ENCODE measurements at places on chromosomes 1 and 21.
A peak's percentile ranks its signal among the peaks of the same experiment; 100 is the strongest.

- no peak for DNase-seq
Measured at GRCh38 chr1:205076245-205076761, 8.0 kb downstream of the TMEM81 start.

DNA sequence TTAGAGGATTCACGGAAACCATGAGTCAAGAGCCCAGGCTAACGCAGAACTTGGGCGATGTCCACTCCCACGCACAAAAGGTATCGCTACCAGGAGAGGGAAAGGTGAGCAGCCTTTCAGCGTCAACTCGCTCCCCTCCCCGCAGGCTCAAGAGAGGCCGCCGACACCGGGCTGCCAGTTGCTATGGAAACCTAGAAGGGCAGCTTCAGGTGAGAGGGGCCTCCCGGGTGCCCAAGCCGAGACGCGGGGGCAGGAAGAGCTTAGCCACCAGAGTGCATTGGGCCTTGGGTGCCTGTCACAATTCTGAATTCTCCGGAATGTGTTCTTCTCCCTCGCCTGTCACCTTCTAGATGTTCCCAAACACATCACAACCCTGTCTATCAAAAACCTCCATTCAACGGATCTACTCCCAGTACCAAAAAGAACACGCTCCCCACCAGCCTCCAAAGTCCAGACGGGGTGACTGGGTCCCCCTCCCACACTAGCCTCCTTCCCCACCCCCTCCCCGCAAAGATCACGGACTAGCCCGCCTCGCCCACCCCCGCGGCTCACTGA lies 694 bp downstream of the MEAF6 start:
- DNase-seq = no peak

DNA sequence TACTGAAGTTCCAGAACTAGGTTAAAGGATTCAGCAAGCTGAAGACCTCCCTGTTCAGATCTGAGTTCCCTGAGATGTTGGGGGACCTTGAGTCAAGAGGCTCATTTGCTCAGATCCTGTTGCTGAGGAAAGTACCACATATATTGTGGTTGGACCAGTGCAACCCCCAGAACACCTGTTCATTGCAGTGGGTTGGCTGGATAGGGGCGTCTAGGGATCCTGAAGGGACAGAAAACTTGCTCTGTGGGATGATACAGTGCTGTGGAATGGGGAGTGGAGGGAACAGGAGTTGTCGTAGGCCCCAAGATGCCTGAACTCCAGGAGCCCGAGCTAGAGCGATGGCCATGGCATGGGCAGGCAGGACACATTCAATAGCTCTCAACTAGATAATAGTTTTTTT lies 24.6 kb upstream of the MAPKAPK2 start:
- no peak for DNase-seq

DNA sequence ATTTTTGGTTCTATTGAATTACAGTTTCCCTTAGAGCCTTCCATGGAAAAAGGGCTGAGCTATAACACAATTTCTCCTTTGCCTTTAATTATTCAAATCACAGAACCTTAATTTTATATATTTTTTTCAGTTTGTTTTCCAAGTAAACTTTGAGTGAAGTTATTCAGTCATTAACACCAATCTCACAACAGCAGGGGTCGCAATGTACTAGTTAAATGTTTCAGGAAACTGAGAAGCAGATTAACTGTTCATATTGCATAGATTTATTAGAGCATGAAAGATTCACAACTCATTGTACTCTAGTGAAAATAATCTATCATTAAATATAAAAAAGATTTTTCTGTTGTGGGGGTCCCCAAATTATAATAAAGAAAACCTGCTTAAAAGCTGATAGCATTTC lies 64.1 kb downstream of the KIFAP3 start:
- DNase-seq = peak; percentile 29

GRCh38 chr1:232114985-232115384 lies 488.4 kb downstream of the DISC1 start:
- no peak for DNase-seq

DNA sequence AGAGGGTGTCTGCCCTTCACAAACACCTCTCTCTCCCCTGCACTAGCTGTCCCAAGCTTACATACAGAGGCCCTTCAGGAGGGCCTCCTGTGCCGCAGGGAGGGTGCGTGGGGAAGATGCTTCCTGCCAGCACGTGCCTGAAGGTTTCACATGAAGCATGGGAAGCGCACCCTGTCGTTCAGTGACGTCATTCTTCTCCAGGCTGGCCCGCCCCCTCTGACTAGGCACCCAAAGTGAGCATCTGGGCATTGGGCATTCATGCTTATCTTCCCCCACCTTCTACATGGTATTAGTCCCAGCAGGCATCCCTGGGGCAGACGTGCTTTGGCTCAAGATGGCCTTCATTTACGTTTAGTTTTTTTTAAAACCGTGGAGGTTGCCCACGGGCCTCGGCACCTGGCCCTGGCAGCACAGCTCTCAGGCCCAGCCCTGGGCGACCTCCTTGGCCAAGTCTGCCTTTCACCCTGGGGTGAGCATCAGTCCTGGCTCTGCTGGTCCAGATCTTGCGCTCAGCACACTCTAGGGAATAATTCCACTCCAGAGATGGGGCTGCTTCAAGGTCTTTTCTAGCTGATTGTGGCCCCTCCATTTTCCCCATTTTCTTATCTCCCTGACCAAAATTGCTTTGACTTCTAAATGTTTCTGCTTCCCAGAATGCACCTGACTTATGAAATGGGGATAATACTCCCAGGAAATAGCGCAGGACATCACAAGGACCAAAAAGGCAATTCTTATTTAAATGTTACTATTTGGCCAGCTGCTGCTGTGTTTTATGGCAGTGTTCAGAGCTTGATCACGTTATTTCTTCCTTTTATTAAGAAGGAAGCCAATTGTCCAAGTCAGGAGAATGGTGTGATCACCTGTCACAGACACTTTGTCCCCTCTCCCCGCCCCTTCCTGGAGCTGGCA lies 6.1 kb downstream of the NPPA start:
- DNase-seq = no peak

- peak; percentile 40 for DNase-seq
Measured at GRCh38 chr1:87325982-87326738, 2.5 kb upstream of the LMO4 start.

GRCh38 chr1:245091818-245092637 lies 62.8 kb upstream of the KIF26B start:
- DNase-seq = peak; percentile 96

DNA sequence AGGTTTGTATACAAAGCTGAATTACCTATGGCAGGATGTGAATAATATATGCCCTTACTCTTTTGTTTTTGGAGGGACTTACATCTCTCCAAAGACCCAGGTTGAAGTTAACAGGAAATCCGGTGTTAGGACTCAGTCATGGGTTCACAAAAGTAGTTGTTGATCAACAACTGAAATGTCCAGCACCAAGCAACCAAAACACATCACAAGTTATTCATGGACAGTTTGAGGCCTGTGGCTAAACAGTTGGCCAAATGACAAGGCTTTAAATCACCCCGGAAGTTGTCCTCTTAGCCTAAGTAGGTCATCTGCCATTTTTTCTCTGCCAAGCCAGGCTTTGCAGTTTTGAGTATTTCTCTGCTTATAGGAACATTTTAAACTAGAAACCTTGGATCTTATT lies 89.9 kb downstream of the CD247 start:
- no peak for DNase-seq

- peak; percentile 77 for DNase-seq
Measured at GRCh38 chr1:243268751-243269460, 13.1 kb downstream of the SDCCAG8 start.

DNA sequence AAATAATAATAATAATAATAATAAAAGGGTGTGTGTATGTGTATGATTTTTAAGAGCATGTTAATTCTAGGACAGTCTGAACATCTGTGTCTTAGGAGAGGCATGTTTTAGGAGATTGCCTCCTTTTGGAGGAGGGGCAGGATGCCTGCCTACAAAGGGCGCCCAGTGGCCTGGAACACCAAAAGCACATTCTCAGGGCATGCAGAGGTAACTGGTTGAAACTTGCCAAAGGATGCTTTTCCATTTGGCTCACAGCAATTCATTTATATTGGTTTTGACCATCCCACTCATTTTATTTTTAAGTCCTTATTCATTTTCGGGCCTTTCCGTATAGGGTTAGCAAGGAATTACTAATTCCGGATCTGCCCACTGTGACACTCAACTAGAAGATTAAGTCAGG lies 21.1 kb upstream of the LAMC2 start:
- DNase-seq = peak; percentile 22

Data from NCI-H226 (cell line).